ENCODE measurements at places on chromosomes 3 and 15.
A peak's percentile ranks its signal among the peaks of the same experiment; 100 is the strongest.

DNA sequence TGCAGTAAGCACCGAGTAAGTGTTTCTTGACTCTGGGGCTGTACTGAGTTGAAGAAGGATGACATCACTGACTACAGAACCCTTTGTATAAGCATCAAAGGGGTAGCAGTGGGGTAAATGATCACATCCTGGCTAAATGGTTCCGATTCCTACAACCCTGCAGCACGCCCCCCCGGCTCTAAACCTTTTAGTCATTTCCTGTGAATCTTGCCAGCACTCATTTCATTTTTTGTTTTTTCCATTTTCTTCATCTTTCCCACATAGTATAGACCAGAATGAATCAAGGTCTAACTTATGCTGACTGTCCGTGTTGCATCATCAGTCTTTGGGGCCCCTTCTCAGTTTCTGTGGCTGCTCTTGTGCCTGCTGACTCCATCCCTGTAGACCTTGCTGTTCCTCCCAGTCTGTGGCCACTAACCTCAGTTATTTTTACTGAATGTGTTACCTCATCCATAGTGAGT is 383.1 kb upstream of the TPRG1 start:
- DNase-seq: peak; percentile 5

GRCh38 chr3:7977245-7978086 is 524.2 kb upstream of the LMCD1 start:
- no peak for DNase-seq

DNA sequence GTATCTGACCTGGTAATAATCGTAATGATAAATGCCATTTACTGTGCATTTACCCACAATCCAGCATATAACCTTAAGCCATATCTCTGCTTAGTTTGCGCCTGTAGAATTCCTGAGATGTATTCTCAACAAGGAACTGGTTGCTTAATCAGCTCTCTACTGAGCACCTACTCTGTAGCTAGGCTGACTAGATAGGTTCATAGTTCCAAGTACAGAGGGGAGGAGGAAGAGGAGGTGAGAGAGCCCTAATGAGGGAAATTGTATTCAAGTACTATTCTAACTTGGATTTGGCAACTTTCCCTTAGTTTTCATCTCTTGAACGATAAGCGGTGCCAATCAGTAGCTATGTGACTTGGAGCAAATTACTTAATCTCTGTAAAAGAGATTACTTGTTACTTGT is 5.6 kb upstream of the AKAP13 start:
- DNase-seq: no peak

- DNase-seq: no peak
Observed at GRCh38 chr15:82750831-82751180, 41.1 kb upstream of the AP3B2 start.

- no peak for DNase-seq
Observed at GRCh38 chr3:140559546-140559945, 118.3 kb upstream of the TRIM42 start.

DNA sequence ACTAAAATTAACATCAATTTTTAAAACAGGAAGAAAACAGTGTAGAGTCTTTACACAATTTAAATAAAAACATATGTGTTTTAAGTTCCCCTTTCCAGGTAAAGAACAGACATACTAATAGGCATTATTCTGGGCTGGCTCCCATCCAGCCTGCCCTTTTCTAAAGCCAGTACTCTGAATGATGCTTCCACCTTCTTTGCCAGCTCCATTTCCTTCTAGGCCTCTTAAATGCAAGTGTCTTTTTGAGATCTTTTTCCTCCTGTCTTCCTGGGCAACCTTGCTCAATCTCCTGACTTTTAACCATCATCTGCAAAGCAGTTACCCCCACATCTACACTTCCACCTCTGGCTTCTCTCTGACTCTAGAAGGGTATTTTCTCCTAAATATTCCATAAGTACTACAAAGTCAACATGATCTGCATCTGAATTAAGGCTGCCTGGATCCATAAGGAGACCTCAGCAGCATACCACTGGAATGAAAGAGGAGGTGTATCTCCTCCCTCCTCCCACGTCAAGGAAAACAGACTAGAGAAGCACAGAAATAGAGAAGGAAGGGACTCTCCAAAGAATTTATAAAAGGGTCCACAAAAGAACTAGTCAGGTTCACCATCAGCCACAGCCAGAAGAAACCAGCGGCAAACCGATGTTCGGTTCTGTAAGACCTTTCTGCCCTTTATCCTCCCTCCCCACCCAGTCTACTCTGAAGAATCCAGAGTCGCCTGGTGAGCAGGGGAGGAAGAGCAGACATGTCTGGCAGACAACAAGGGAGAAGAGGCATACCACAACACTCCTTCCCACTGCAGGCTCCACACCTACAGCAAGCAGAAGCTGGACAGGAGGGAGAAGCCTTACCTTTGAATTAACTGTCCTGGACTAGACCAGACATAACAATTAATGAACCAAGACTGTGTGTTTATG is 47.1 kb downstream of the GOLIM4 start:
- no peak for DNase-seq

GRCh38 chr15:85597155-85597815 is 197.4 kb downstream of the KLHL25 start:
- DNase-seq: no peak

DNA sequence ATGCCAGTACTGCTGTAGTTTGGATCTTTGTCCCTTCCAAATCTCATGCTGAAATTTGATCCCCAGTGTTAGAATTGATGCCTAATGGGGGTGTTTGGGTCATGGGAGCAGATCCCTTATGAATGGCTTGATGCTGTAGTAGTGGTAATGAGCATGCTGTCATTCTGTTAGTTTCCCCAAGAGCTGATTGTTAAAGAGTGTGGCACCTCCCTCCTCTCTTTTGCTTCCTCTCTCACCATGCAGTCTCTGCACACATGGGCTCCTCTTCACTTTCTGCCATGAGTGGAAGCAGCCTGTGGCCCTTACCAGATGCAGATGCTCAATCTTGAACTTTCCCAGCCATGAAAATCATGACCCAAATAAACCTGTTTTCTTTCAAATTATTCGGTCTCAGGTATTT is 141.3 kb upstream of the DPPA4 start:
- DNase-seq: no peak

GRCh38 chr15:91104111-91104510 is 4.1 kb downstream of the SV2B start:
- no peak for DNase-seq

- DNase-seq: no peak
Observed at GRCh38 chr15:80823995-80824394, 44.8 kb downstream of the CEMIP start.

DNA sequence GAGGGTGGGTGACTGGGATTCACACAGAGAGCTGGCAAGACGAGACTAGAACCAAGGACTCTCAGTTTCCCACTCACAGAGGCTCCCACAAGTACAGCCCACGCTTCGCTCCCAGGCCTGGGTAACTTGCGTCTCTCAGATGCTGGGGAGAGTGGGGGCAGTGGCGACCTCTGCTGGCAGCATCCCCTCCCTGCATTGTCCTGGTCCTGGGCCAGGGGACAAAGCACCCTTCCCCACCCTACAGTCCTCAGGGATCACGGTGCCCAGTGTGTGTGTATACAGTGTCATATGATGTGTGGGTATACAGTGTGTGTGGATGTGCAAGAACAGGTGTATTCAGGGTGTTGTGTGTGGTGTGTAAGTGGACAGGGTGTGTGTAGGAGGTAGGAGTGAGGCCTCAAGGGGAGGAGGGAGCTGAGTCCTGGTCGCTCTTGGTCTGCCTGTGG is 12.8 kb downstream of the VILL start:
- DNase-seq: no peak

GRCh38 chr3:34207002-34207401 is 408.6 kb downstream of the PDCD6IP start:
- no peak for DNase-seq

DNA sequence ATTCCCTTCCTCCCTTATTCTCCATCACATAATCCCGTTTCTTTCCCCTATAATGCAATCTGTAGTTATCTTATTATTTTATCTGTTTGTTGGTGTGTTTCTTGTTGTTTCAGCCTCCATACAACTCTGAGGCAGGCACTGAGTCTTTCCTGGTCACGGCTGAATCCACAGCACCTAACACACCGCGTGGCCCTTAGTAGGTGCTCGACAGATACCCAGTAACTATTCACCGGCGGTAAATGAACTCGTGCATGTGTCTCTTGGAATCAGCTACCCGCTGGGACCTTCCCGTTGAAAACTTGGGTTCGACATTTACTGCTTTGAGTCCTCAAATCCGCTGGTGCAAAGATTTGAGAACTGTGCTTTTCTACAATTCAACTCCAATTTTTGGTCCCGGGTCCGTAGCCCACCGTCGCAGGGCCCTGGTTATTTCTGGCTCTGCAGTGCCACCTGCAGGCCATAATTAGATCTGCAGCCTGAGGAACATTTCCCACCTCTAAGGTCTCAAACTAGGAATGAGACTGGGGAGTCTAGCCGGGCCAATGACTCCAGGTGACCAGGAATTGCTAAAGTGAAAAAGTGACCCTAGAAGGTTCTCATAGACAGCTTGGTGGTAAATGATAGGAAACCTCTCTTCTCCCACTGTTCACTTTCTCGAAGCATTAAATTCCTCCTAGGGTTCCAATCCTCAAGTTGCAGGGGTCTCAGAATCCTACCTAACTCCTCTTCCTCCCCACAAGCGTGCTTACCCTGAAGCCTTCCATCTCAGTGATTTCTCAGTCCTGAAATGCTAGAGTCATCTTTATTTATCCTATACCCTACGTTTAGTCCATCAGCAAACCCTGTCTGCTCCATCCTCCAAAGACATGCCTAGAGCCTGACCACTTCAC is 40.0 kb upstream of the TRH start:
- peak; percentile 5 for DNase-seq

All from stimulated activated CD8-positive, alpha-beta memory T cell treated with anti-CD3 and anti-CD28 coated beads, Interleukin-4, amount 100 ng/mL, for 1 hour (primary cell).